ENCODE measurements at places on chromosomes 3 and 15. TPM values are rescaled to one million over a fixed set of nuclear protein-coding genes. Genes with fewer than 3 reads are reported as not detected.

GRCh38 chr3:21466476-21466875, 284.5 kb downstream of the ZNF385D start:
- no peak for DNase-seq

- DNase-seq: no peak
Measured at GRCh38 chr15:94265009-94265408, 33.6 kb downstream of the MCTP2 start.

The CHRM5 gene
- total RNA-seq: not detected

DNA sequence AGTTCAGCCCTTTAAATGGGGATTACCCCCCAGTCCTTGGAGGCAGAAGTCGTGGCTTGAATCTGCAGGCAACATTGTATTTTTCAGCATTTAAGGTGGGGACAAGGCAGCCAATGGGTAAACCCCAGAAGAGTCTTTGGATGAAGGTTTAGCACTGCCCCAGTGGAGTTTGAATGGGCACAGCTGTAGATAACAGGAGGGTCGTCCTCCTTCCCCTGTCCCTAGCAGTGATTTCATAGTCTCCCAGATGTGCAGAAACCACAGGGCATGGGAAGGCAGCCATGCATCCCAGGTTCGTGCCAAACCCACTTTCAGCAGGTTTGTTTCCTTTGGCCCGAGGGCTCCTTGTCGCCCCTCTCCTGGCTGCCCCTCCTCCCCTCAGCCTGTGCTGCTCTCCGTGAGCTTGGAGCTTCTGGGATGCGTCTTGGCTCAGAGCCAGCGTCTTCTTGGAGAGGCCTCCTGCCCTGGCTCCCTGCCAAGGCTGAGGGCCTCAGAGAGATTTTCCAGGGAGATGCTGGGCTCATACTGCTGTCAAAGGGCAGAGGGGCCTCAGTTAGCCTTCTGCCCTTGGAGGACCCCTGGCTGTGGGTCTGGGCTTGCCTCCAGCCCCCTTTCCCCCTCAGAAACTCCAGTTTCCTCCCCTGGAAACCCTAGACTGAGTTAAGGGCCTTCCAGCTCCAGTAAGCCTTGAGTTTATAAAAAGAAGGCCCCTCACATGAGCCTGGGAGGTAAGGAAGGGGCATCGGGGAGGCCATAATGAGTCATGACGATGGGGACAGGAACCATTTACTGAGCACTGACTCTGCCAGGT, 48.9 kb upstream of the POLG start:
- no peak for DNase-seq

DNA sequence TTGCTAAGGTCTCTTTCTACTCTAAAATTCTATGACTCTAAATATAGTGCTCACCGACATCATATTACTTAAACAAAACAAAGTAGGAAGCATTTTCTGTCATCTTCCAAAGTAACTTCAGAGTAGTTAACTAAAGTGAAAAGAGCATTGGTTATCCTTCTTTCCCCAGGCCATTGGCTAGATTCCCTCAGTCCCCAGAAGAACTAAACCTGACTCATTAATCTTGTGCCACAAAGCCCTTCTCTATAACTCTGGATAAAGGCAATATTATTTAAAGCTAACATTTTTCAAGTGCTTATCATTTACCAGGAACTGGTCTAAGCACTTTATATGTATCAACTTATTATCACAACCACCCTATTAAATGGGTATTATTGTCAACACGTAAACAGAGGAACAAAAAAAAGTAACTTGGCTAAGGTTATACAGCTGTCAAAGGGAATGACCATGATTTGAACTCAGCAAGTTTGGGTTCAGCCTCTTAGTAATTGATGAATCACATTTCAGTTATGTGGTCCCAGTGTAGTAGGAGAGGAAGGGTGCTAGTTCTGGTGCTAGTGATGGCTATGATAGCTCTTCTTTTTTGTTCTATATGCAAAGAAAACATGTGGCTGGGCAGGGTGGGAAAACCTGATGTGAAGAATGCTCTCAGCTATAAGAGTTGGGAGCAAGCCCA, 304.9 kb downstream of the FGF12 start:
- DNase-seq: no peak

DNA sequence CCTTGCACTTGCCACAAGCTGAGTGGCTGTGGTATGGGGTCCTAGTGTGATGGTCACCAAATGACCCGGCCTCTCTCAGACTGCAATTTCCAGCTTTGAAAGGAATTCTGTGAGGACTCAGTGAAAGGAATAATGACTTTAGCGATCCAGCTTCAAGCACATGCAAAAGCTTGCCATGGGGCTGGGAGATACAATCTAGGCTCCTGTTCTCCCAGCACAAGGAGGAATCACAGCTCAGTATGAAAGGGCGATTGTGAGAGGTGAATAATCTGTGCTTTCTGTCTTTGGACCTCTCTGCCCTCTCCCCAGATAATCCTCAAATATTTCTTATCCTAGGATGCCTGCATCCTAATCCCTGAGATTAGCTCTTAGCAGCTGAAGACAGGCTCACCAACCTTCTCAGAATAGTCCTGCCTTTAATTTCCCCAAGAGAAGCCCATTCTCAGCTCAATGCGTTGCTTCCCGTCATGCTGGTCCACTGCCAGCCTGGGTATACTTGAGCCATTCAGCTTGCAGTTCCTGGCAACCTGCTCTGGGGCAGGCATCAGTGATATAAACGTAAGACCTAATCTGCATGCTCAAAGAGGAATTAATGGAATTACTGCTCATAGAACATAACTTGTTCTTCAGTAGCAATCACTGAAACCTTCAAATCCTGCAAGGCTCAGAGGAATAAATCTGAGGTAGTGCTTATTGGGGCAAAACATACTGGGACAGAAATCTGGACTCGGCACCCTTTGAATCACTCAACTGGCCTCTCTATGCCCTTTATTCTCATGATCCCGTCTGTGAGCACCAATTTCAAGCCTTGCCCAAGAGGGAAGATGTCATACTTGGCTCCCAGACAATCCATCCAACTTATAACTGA, 15.1 kb downstream of the TLNRD1 start:
- no peak for DNase-seq

DNA sequence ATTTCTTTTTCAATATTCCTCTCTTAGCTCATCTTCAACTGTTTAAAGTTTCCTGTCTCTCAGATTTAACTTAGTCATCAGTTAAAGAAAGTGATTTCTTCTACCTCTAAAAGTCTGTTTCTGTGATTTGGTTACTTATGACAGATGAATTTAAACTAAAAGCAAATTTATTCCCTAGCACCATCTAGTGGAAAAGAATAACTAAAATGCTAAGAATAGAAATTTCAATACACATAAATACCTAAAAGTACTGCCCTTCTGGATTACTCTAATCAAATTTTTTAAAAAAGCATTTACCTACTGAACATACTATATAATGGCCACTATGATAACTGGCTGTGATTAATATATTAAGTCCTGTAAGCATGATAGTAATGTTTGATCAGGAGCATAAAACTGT, 14.0 kb upstream of the ZCWPW2 start:
- no peak for DNase-seq

DNA sequence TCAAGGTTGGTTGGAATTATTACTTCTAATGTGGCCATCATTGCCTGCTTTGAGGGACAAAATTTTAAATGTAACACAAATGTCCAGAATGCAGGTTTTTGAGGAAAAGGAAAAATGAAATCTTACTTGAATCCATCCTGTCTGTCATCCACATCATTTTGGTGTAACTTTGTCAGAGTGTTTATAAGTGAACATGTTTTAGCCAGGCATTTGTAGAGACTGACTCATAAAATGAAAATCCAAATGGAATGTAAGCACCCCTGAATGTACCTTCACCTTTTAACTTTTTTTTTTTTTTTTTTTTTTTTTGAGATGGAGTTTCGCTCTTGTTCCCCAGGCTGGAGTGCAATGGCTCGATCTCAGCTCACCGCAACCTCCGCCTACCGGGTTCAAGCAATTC, 141.8 kb upstream of the BNIP2 start:
- DNase-seq: no peak

DNA sequence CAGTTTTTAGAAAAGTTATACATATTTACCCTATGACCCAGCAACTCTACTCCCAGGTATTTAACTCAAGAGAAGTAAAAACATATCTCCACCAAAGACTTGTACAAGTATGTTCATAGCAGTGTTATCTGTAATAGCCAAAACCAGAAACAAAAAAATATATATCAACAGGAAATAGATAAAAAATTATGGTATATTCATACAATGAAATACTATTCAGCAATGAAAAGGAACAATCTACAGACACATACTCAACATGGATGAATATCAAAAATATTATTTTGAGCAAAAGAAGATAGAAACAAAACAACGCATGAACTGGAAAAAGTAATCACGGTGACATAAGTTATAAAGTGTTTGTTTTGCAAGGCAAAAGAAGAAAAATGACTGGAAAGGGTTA, 72.4 kb downstream of the VPS13C start:
- DNase-seq: no peak

The PPP1R14D gene
- not detected for total RNA-seq

GRCh38 chr3:126994661-126995245, 11.8 kb downstream of the PLXNA1 start:
- no peak for DNase-seq

DNA sequence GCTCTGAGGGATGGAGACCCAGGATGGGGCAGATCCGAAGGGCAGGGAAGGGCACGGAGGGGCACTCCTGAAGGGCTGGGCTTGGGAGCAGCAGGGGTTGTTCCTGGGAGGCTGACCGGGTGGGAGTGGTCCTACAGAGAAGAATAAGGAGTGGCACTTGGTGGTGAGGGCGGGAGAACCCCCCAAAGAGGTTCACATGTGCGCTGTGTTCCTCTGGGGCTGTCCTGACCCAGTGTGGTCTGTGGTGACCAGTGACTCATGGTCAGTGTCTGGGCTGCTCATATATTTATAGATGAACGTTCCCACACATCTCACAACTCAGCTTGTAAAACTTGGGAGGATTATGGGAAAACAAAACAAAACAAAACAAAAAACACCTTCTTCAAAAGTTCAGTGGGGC, 10.0 kb downstream of the TRPM1 start:
- no peak for DNase-seq

DNA sequence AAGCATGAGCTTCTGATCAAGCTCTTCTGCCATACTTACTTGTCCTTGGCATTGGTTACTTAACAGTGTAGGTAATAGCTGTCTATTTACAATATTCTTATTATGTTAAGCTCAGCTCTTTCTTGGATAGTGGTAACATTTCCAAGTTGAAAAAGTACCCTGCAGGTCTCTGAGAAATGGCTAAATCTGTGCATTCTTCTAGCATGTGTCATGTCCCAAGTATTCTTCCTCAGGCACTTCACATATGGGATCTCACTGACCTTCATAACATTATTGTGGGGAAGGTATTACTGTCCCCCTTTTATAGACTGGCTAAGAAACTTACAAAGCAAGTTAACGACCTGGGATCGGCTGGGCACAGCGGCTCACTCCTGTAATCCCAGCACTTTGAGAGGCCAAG, 236.1 kb downstream of the RORA start:
- no peak for DNase-seq

DNA sequence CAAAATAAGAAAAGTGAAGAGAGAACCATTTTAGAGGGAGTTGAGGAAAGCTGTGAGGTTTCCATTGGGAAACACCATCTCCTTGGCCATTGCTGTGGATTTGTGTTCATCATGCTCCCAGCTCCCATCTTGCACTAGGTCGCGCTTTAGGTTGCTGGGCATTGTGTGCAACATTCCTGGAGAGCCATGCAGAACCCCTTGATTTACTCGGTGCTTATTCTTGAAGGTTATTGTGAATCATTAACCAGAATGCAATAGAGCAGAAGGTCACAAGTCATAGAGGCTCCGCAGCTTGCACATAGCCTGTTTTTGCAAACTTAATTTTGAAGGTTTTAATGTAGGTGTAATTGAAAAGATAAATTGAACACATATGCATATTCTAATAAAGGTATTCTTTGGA, 239.2 kb upstream of the IL12A start:
- no peak for DNase-seq

DNA sequence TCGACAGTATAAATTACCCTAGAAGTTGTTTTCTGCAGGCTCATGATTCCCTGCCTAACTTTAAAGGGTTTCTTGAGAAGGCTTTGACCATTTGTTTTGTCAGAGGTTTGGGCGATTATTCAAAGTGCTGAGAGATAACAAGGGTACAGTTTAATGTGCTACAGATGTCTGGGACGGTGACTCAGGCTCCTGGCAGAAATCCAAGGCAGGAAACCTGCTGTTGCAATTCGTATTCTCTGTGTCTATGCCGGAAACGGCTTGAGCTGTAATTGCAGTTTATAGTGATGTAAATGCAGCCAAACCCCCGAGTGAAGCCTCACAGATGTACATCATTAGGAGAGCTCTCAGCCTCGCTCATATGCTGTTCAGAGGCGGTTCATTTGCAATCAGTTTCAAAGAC, 65.6 kb downstream of the SYNPR start:
- peak; percentile 4 for DNase-seq

The DNASE1L3 gene
- total RNA-seq: 3.7 TPM

- DNase-seq: no peak
Measured at GRCh38 chr3:72821161-72821781, 27.0 kb downstream of the SHQ1 start.

The MBD4 gene
- total RNA-seq: 42.2 TPM

GRCh38 chr15:45714590-45715488, 80.0 kb downstream of the SQOR start:
- DNase-seq: no peak

The ACTRT3 gene
- 0.11 TPM for total RNA-seq

GRCh38 chr15:60639502-60639901, 160.6 kb upstream of the ICE2 start:
- DNase-seq: no peak

The MOBP gene
- 0.08 TPM for total RNA-seq

The GRM2 gene
- 0.05 TPM for total RNA-seq

DNA sequence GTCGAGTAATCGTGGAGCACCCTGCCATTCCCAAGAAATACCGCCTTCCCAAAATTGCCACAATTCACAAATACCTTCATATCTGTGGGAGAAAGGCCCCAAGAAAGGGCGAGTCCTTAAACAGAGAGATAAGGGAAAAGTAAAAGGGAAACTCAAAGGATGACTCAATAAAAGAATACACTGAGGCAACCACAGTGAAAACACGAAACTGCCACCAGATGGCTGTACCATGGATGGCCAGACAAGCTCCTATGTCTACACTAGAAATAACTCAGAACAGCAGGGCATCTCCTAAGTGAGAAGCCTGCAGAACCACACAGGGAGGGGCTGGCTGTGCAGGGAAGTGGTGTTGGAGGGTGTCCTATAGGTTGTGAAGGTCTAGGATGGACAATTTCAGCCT, 25.0 kb downstream of the SRGAP3 start:
- peak; percentile 53 for DNase-seq

GRCh38 chr15:40927873-40928806, 1.0 kb upstream of the DLL4 start:
- DNase-seq: no peak

The MCCC1 gene
- total RNA-seq: 41.9 TPM

Data from GM12878 (cell line).